ENCODE measurements at places on chromosomes 5 and 9.
A peak's percentile ranks its signal among the peaks of the same experiment; 100 is the strongest.

- DNase-seq, result no peak
Measured at GRCh38 chr9:69376651-69377050, 51.6 kb downstream of the ENTREP1 start.

GRCh38 chr5:6861036-6861435 lies 147.8 kb downstream of the TENT4A start:
- DNase-seq, result no peak

DNA sequence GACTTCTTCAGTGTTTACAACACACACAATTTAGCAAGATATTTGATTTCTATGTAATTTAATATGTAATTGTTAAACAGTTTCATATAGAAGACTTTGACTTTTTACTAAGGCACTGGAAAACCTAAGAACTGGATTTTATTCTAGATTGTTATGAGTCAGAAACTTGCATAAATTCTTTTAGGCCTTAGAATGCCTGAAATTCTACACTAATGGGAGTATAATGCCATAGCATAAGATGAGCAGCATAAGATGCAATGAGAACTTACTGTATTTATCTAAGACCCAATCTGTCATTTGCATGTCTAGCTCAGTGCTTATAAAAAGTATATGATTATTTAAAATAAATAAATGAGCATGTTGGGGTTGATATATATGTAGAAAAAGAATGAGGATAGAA lies 285.2 kb downstream of the CDH12 start:
- no peak for DNase-seq

GRCh38 chr5:143134900-143135299 lies 268.6 kb downstream of the NR3C1 start:
- DNase-seq, result no peak

DNA sequence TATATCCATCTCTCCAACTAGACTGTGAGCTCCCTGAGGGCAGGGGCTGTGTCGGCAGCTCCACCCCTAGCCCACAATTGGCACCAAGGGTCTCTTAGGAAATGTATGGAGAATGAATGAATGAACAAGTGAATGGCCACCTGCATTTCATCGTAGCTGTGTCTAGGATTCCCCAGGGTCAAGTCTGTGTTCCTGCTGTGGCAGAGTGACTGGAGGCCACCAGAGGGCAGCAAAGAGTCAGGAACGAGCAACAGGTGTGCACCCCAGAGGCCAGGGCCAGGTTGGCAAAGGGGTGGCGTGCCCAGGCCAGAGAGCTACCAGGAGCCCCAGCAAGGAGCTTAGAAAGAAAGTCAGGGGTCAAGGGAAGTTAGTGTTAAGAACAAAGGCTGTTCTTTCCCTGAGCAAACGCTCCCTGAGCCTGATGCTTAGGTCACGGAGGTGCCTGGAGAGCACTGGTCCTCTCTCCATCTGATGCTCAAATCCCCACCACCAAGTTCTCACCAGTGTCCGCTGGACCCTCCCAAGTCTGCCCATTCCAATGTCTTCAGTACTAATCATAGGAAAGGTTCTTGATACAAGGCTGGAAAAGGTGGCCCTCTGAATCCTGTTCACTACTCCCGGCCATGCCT lies 160.7 kb downstream of the PAX5 start:
- DNase-seq, result peak; percentile 86

DNA sequence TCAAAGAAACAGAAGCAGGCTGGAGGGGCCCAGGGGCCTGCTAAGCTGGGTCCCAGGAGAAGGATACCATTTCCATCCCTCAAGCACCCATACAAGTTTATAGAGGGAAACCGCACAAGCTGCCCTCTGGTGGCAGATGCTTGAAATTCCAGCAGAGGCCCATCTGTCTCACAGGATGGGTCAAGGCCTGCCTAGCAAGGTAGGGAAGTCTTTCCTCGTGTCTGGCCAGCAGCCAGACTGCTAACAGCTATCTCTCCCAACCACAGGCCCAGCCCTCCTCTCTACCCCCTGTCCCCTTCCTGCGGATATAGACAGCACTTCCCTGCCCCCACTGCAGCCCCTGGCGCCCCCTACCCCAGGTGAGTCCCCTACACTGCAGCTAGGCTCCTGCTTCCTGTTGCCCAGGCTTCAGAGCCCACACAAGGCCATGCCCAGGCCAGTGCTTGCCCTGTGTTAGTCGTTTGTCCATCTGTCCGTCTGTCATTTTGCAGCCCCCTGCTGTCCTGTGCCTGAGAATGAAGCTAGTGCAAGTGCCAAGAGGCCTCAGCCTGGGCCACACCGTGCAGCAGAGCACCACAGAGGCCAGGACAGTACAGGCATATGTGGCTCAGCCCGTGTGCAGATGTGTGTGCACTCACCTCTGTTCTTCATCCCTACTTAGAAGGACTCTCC lies 26.2 kb downstream of the TCF7 start:
- DNase-seq, result peak; percentile 77

DNA sequence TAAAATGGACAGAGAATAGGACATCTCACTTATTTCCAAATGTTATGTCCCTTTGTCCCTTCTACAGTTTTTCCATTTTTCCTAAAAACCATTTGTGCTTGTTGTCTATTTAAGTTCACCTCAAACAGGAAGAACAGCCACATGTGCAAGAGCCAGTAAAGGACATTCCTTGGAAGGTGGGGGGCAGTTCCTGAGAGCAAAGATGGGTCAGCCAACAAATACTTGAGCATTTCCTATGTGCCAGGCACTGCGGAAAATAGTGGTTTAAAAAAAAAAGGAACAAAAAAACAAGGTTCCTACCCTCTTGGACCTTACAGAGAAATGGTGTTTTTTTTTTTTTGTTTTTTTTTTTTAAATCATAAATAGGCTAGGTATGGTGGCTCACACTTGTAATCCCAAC lies 26.8 kb downstream of the ANP32B start:
- DNase-seq, result no peak

GRCh38 chr9:32701321-32702022 lies 66.0 kb upstream of the TAF1L start:
- no peak for DNase-seq
